Aorta (tissue), 5 donors: ENCODE measurements at places on chromosomes 3 and 15. TPM values are rescaled to one million over a fixed set of nuclear protein-coding genes. Genes with fewer than 3 reads are reported as not detected.

Gene NTRK3
- 79.9 TPM for total RNA-seq

Gene TFRC
- total RNA-seq, result 81.8 TPM

Gene GOLGA6L7
- not detected for total RNA-seq

Gene HRH1
- 45.1 TPM for total RNA-seq

- peaks cover 5% of the 10 kb centered on the region for H3K4me1 ChIP-seq
- DNase-seq, result no peak
- no peak overlapping the region for H3K27ac ChIP-seq
- no peaks in the 10 kb centered on the region for H3K36me3 ChIP-seq
Measured at GRCh38 chr3:58027704-58028317, 19.6 kb downstream of the FLNB start.

DNA sequence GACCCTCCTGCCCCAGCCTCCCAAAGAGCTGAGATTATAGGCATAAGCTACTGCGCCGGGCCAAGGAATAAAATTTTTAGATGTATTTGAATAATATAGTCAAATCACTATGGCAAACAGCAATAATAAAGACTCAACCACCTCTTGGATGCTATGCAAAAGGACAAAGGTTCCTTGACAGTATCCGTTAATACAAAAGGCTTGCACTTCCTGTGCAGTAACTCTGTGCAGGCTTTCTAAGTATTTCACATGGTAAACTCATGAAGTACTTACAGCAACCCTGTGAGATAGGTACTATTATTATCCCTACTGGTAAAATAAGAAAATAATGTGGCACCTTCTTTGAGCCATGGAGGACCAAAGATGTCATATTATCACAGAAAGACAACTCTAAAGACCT is 86.8 kb downstream of the SHQ1 start:
- no peaks in the 10 kb centered on the region for H3K4me1 ChIP-seq
- no peaks in the 10 kb centered on the region for H3K27me3 ChIP-seq
- H3K27ac ChIP-seq, result no peak overlapping the region
- DNase-seq, result no peak

- no peak for DNase-seq
- H3K27ac ChIP-seq, result no peak overlapping the region
- H3K27me3 ChIP-seq, result no peaks in the 10 kb centered on the region
- no peaks in the 10 kb centered on the region for H3K36me3 ChIP-seq
- no peaks in the 10 kb centered on the region for H3K4me1 ChIP-seq
- H3K4me3 ChIP-seq, result no peak overlapping the region
Measured at GRCh38 chr3:64813326-64813725, 125.5 kb upstream of the ADAMTS9 start.

GRCh38 chr3:29565236-29565635 is 284.4 kb downstream of the RBMS3 start:
- peaks cover 10% of the 10 kb centered on the region for H3K4me1 ChIP-seq
- H3K27me3 ChIP-seq, result no peaks in the 10 kb centered on the region
- H3K36me3 ChIP-seq, result no peaks in the 10 kb centered on the region
- DNase-seq, result no peak
- H3K27ac ChIP-seq, result no peak overlapping the region
- no peak overlapping the region for H3K4me3 ChIP-seq

DNA sequence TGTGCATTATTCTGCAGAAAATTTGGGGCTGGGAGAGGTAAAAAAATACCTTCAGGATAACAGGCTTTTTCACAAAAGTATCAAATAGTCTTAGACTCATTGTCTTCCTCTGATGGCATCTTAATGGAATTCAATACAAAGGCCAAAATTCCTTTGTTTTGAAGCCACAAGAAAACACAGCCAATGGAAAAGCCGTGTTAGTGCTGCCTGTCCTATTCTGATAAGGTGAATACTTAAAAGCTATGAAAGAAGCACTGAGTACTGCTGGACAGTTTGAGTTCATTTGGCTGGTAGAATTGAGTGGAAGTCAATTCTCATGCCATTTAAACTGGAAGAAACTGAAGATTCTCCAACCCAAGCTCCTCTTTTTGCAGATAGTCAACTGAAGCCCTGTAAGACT is 395.3 kb upstream of the TPRG1 start:
- no peak for DNase-seq
- no peak overlapping the region for H3K27ac ChIP-seq
- no peaks in the 10 kb centered on the region for H3K27me3 ChIP-seq
- peaks cover 3% of the 10 kb centered on the region for H3K4me1 ChIP-seq
- H3K4me3 ChIP-seq, result no peak overlapping the region
